ENCODE measurements at places on chromosomes 1 and 21. TPM values are rescaled to one million over a fixed set of nuclear protein-coding genes. Genes with fewer than 3 reads are reported as not detected.

GRCh38 chr1:171884475-171884874 lies 43.2 kb downstream of the DNM3 start:
- DNase-seq: no peak

DNA sequence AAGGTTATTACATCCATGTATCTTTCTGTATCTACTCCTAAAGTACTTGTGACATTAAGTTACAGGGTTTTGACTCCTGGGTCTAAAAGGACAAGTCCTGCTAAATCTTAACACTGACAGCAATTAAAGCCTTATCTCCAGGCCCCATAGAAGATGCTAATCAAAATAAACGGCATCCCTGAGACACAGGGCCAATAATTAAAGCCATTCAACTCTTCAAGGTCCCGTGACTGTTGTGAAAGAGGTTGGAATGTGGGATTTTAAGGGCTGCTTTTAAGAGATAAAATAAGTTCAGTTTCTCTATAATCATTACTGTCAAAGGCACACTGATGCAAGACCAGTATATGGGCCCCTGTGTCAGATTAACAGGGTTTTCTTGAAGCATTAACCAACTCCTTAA lies 8.3 kb downstream of the DNAI4 start:
- DNase-seq: peak; percentile 23

DNA sequence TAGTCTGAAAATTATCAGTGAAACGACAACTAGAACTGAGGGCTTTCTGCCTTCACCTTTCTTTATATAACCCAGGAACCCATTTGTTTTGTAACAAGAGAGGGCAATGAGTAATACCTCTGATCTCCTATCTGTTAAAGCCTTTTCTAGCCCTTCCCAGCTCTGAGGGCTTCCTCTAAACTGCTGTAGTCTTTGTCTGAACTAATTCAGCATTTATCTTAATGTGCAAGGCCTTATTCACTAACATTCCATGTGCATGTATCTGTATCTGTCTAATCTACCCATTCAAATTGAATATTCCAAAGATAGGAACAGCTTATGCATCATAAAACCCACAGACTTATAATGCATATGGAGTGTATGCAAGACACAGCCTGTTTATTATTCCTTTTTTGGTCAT lies 167.1 kb downstream of the LYPLAL1 start:
- DNase-seq: no peak

Gene NTRK1
- total RNA-seq: not detected

DNA sequence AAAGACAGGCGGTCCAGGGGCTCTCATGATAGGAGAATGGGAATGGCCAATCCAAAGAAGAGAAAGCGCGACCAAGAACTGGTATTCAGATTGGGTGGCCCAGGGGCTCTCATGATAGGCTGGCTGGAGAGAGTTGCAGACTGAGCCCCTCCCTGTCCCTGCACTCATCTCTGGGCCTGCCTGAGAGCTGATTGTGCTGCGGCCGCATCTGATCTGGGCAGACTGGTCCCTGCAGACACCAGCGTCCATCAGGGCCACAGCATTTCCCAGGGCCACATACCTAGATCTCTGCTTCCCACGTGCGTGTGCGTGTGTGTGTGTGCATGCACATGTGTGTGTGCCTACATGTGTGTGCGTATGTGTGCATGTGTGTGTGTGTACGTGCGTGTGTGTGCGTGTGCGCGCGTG lies 30.4 kb upstream of the MAN1C1 start:
- no peak for DNase-seq

DNA sequence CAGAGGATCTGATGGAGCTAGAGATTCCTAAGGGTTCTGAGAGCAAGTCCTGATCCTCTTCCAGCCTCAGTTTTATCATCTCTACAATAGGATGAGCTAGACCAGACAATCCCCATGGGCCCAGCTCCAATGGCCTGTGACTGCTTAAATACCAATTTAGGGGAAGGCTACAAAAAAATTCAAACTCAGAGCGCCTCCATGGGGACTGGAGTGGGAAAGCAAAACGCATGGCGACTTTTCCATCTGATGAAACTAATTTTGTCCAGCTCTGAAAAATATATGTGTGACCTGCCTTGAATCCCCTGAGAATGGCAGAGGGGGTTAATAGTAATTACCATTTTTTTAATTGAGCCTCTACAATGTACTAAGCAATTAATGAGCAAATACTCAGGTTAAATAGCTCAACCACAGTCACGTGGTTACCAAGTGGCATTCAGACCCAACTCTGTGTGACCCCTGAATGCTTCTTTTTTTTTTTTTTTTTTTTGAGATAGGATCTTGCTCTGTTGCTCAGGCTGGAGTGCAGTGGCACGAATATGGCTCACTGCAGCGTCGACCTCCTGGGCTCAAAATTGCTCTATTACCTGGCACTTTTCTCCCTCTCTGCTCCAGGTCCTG lies 8.4 kb downstream of the EXTL1 start:
- DNase-seq: no peak

DNA sequence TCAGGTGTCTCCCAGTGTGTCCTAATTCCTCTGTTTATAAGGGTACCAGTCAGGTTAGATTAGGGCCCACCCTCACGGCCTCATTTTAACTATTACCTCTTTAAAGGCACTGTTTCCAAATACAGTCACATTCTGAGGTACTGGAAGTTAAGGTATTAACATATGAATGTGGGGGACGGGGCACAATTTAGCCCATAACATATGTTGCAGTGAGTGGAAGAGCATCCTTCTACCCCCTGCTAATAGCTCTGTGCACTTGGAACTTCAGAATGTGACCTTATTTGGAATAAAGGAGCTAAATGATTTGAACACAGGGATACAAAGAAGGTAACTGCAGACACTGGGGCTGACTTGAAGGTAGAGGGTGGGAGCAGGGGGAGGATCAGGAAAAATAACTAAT lies 67.3 kb upstream of the ADGRL2 start:
- no peak for DNase-seq

GRCh38 chr1:177429234-177429633 lies 258.5 kb downstream of the BRINP2 start:
- DNase-seq: no peak

Gene AGBL4
- 0.52 TPM for total RNA-seq

GRCh38 chr1:111842411-111842810 lies 86.7 kb downstream of the DDX20 start:
- DNase-seq: no peak

- DNase-seq: no peak
Observed at GRCh38 chr1:48472638-48473037, 634 bp upstream of the SPATA6 start.

DNA sequence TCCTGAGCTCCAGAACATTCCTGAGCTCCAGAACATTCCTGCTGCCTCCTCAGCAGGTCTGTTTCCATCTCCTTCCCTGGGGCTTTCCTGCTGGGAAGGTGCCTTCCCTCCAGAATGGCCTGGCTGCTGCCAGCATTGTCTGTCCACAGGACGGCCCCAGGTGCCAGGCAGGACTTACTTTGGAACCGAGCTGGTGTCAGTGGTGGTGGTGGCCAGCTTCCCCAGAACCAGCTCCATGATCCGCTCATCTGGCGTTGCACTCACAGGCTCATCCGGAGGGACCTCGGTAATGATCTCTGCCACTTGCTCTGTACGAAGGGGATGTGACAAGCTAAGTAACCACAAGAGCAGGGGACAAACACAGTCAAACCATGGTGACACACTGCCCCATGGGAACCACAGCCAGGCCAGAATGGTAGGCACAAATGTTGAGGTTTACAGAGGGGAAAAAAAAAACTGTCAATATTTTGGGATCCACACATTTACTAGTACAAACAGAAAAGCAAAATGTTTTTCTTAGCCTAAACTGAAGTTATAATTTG lies 41.3 kb downstream of the PRDM15 start:
- no peak for DNase-seq

DNA sequence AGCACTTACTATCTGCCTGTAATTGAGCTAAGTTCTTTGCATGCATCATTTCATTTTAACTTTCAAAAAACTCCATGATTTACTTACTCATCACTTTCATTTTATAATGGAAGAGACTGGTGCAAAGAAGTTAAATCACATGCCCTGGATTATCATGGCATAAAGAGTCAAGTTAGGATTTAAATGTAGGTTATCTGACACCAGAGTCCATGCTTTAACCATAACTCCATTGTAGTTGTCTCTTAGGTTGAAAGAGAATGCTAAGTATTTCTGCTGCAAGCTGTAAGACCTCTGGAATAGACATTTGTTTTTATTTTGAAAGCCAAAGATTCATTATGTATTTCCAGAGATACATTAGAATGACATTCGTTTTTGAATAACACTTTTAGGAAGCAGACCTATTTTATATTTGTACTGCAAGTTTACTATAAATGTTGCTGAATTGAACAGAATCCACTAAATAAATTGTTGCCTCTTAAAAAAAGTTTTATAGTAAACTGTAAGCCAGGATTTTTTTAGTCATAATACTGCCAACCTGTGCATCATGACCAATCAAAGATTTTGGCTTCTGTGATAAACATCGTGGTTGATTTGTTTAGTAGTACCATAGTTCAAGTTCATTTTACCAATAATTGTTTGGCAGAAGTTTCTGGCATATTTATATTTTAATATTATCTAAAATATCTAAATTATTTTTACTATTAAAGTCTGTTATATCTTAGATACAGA lies 26.1 kb downstream of the CFH start:
- DNase-seq: no peak

DNA sequence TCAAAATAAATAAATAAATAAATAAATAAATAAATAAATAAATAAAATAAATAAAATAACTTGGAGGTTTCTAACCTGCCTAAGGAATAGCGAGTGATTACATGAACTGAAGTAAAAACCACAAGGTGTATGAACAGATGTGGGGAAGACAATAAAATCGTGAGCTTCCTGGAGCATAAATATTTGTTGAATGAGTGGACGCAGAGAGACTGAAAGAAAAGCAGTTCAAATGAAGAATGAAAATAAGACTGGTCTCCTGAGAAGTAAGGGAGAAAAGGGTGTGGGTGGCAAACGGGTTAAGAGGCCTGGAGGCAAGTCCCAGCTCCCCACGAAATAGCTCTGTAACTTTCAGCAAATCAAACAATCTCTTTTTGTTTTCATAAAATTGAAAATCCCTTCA lies 33.6 kb downstream of the CHML start:
- no peak for DNase-seq

Gene PLA2G2F
- total RNA-seq: not detected

DNA sequence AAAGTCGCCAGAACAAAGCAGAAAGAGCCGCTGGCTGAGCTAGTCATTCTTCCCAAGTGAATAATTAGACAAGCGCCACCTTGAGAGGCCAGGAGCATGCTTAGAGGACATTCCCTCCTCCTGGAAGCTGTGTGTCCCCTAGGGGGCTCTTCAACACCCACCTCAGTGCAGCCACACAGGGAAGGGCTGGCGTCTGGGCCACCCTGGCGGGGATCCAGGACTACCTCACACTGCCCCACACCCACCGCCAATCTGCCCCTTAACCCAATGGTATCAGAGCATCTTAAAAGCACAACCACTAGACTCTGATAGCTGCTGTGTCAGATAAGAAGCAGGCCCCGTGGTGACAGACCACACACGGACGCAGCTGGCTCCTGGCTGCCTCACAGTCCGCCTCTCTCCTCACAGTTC lies 24.9 kb downstream of the SETD4 start:
- DNase-seq: peak; percentile 57

- DNase-seq: no peak
Observed at GRCh38 chr1:194133152-194133551, 946.7 kb upstream of the B3GALT2 start.

Gene CFHR4
- 3.4 TPM for total RNA-seq

GRCh38 chr1:91827087-91827458 lies 58.9 kb downstream of the TGFBR3 start:
- peak; percentile 61 for DNase-seq

DNA sequence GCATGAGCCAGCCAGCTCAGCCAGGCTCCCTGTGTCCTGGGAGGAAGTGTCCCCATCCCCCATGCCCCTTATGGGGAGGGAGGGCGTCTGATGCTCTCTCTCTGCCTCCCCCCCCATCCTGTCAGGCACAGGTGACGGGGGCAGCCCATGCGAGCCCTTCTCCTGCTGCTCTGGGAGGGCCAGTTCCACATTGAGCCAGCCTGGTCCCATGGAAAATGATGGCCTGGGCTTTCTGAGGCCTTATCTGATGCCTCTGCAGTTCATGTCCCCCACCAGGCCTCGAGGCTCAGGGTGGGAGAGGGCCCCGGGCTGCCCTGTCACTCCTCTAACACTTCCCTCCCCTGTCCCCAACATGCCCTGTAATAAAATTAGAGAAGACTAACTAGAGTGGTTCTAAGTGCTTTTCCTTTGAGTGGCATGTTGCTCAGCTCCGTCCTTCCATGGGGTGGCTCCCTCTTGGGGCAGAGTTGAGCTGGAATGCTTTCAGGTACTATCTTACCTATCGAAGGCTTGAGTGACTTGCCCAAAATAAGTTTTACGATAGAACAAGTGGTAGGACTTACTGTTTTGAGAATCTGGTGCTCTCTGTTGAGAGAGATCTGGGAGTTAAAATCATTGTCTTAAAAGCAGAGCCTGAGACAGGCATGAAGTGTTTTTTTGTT lies 1.8 kb upstream of the MTFR1L start:
- peak; percentile 55 for DNase-seq

Gene MCOLN2
- total RNA-seq: 1.2 TPM

Gene ZYG11A
- 1.1 TPM for total RNA-seq

- DNase-seq: no peak
Observed at GRCh38 chr1:109759513-109760334, 4.0 kb downstream of the EPS8L3 start.

Gene AIRE
- total RNA-seq: 1.3 TPM

- DNase-seq: no peak
Observed at GRCh38 chr1:11675325-11675724, 5.6 kb downstream of the MAD2L2 start.

DNA sequence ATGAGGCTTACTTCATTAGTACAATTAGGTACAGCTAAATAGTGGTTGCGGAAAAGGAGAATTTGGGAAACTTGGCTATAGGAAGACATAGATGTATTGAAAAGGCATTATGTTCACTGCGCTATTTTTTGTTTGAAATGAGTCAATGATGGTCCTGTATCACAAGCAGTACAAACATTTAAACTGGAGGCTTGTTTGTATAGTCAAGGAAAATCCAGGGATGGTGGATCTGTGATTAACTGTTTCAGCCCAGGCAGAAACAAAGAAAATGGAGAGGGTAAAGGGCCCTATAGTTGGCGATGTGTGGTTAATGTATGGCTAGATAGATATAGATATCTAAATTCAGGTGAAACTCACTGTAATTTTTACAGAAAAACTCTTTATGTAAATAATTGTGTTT lies 79.9 kb downstream of the CLIC4 start:
- DNase-seq: no peak

- DNase-seq: peak; percentile 54
Observed at GRCh38 chr1:178644308-178645120, 80.5 kb upstream of the RALGPS2 start.

Gene BRDT
- total RNA-seq: not detected

DNA sequence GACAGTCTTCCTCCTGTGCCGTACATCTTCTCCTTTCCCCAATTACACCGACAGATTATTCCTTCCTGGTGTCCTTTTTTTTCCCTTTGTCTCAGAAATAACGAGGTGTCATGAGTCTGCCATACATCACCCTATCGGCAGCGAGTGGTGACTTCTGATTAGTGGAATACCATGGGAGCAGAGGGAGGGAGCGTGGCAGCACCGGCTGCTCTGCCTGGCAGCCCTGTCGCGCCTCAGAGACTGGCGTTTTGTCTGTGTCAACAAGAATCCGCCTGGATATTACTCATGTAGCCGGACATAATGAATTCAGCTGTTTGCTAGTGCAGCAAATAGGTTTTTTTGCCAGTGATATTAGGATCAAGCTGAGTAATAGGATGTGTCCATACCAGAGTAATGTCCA lies 51.8 kb downstream of the UTP25 start:
- no peak for DNase-seq

Gene SLC5A9
- 20.9 TPM for total RNA-seq

GRCh38 chr1:11681071-11681771 lies at the start of gene MAD2L2:
Gene MAD2L2, minus strand, starts transcription at chr1:11681148. Its CDS starts 547 bp downstream, at chr1:11680601.
- DNase-seq: peak; percentile 92

GRCh38 chr1:55374216-55374615 lies 159.1 kb upstream of the USP24 start:
- DNase-seq: no peak
